Nucleus accumbens (tissue), 56 donors: ENCODE measurements at places on chromosomes 4 and X.

DNA sequence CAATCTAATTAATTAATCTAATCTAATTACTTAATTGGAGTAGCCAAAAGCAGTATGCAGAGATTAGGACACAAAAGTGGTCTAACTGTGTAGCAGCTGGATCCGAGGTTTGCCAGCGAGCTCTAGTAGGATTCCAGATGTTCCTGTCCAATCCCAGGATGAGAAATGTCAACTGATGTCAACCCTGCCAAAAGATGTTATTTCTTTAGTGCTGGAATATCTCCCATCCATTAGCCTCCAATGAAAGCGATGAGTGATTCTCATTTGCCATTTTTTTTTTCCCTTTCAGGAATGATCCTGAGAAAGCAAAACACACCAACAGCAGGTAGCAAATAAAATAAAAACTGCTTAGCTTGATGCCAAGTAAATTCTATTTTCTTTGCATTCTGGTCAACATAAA, 372.9 kb downstream of the STIM2 start:
- DNase-seq = no peak

DNA sequence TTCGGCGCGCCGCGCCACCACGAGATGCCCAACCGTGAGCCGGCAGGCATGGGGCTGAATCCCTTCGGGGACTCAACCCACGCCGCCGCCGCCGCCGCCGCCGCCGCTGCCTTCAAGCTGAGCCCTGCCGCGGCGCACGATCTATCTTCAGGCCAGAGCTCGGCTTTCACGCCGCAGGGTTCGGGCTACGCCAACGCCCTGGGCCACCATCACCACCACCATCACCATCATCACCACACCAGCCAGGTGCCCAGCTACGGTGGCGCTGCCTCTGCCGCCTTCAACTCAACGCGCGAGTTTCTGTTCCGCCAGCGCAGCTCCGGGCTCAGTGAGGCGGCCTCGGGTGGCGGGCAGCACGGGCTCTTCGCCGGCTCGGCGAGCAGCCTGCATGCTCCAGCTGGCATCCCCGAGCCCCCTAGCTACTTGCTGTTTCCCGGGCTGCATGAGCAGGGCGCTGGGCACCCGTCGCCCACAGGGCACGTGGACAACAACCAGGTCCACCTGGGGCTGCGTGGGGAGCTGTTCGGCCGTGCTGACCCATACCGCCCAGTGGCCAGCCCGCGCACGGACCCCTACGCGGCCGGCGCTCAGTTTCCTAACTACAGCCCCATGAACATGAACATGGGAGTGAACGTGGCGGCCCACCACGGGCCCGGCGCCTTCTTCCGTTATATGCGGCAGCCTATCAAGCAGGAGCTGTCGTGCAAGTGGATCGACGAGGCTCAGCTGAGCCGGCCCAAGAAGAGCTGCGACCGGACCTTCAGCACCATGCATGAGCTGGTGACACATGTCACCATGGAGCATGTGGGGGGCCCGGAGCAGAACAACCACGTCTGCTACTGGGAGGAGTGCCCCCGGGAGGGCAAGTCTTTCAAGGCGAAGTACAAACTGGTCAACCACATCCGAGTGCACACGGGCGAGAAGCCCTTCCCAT, 1.1 kb downstream of the ZIC3 start:
- DNase-seq = no peak

DNA sequence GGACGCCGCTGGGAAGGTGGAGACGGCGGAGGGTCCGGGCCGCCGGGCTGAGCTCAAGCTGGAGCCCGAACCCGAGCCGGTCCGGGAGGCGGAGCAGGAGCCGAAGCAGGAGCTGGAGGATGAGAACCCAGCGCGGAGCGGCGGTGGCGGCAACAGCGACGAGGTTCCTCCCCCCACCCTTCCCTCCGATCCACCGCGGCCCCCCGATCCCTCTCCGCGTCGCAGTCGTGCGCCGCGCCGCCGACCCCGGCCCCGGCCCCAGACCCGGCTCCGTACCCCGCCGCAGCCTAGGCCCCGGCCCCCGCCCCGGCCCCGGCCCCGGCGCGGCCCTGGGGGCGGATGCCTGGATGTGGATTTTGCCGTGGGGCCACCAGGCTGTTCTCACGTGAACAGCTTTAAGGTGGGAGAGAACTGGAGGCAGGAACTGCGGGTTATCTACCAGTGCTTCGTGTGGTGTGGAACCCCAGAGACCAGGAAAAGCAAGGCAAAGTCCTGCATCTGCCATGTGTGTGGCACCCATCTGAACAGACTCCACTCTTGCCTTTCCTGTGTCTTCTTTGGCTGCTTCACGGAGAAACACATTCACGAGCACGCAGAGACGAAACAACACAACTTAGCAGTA, 483 bp downstream of the USP27X start:
- no peak for DNase-seq

DNA sequence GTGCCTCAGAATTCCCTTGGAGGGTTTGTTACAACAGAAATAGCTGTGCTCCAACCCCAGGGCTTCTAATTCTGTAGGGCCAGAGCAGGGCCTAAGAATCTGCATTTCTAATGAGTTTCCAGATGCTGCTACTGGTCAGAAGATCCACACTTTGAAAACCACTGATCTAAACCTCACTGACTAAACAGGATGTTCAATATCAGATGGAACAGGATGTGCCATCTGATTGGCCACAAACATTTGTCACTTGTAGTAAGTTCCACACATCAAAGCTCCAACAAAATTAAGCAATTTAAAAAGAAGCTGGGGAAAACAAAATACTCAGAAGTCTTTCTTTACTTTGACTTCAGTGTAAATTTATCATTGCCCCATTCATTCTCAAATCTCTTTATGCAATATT, 14.3 kb downstream of the CASK start:
- no peak for DNase-seq

DNA sequence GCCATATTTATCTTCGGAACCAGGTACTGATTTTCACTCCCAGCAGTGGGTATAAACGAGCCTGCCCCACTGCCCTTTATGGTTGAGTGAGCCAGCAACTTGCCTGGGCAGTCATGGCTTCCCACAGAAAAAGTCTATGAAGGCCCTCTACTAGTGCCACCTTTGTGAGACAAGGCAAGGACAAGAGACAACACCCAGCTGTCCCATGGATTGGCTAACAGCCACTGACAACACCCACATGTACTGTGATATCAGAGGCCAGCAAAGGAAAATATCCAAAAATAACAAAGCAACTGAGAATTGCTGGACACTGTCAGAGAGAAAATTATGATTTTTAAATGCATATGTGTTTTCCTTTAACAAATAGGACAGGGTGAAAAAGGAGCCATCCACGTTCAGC, 248.4 kb upstream of the TTC29 start:
- no peak for DNase-seq

GRCh38 chrX:103550415-103551051, 31.2 kb upstream of the RAB40A start:
- no peak for DNase-seq

- DNase-seq = no peak
Measured at GRCh38 chrX:2267890-2268289, 232.9 kb downstream of the DHRSX start.

DNA sequence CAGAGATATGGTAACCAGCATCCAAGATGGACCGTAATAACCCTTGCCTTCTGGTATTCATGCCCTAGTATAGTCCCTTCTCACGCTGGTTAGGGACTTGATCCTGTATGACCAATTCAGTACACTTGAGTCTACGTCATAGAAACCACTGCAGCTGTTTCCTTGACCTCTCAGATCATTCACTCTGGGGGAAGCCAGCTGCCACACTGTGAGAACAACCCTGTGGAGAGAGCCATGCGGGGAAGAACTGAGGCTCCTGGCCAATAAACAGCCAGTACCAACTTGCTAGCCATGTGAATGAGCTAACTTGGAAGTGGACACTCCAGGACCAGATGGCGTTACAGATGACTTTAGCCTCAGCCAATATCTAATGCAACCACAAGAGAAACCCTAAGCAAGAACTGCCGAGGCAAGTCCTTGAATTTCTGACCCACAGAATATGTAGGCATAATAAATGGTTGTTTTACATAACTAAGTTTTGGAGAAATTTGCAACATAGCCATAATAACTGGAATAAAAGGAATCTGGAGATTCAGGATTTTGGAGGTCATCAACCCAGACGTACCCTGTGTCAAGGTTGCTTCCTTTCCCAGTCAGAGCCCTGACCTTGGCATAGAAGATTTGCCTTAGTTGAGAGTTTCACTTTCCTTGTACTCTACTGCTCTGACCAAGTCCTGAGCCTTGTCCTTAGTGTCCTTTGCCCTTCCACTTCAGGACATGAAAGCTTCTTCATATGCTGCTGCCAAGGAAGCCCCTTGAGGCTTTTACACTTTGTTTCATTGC, 87.3 kb upstream of the ZNF81 start:
- DNase-seq = no peak

DNA sequence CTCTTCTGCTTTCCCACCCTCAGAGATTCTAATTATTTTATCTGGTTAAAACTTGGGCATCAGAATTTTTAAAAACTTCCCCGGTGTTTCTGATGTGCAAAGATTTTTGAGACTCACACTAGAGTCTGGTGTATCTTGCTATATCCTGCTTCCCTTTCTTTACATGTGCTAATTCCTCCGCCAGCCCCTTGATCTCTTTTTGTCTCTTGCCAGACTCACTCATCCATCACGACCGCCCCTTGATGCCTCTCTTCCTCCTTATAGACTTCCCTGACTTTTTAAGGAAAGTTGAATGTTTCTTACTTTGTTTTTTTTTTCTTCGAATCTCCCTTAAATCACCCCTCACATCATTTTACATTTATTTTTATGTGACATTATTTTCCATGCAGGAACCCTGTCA, 274.9 kb upstream of the PITX2 start:
- DNase-seq = no peak

DNA sequence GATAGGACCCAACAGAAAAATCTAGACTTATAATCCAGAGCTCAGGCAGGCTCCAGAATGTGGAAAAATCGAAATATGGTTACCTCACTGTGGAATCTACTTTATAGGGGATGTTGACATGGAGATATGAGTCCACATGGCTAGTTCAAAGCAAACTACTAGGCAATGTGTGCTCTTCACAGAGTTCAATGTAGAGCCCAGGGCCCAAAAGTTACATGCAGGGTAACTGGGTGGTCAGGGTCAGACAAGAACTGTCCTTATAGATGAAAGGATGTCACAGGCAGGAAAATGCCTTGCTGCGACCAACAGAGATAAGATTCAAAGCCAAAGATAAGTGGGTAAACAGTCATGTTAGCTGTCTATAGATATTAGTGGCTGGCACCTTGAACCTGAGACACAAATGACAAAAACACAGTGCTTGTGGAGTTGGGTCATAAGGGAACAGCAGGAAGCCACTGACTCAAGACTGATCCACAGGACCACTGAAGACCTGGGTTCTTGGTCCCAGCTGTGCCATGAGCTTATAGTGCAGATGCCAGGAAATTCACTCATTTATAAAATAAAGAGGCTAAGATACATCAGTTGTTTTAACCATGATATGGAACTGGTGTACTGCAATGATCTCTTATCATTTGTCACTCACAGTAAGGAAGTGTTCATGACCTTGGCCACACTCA, 101.7 kb upstream of the MBNL3 start:
- DNase-seq = no peak

GRCh38 chr4:128866269-128866668, 56.8 kb downstream of the JADE1 start:
- no peak for DNase-seq

DNA sequence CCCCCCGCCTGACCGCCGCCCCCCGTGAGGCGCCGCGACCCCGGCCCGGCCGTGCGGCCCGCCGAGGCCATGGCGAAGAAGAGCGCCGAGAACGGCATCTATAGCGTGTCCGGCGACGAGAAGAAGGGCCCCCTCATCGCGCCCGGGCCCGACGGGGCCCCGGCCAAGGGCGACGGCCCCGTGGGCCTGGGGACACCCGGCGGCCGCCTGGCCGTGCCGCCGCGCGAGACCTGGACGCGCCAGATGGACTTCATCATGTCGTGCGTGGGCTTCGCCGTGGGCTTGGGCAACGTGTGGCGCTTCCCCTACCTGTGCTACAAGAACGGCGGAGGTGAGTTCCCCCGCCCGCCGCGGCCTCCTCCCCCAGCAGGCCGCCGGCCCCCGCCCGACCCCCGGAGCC, 780 bp downstream of the SLC6A8 start:
- no peak for DNase-seq

- no peak for DNase-seq
Measured at GRCh38 chr4:126727461-126727860, 905.3 kb upstream of the INTU start.

DNA sequence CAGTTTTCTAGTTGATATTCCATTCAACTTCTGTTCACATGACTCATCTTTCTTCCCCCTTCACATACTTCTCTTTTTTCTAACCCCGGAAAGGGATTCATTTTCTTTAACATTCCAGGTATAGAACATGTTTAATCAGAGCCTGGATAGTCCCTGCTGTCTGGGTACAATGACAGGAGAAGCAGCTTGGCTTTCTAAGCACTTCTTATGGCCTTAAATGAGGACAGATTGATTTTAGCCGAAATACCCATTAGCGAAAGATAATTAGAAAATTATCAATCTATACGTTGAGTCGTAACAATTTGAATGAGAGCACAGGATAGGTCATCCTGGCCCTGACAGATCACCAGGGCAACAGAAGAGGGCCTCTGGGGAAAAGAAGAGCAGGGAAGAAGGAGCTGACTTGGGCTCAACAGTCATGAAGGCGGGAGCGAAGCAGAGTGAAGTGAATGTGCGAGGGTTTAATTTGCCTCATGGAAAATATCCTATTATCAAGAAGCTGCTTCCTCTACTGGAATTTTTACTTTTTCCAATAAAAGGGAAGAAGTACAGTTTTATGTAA, 62.2 kb downstream of the PPP1R2C start:
- DNase-seq = no peak

DNA sequence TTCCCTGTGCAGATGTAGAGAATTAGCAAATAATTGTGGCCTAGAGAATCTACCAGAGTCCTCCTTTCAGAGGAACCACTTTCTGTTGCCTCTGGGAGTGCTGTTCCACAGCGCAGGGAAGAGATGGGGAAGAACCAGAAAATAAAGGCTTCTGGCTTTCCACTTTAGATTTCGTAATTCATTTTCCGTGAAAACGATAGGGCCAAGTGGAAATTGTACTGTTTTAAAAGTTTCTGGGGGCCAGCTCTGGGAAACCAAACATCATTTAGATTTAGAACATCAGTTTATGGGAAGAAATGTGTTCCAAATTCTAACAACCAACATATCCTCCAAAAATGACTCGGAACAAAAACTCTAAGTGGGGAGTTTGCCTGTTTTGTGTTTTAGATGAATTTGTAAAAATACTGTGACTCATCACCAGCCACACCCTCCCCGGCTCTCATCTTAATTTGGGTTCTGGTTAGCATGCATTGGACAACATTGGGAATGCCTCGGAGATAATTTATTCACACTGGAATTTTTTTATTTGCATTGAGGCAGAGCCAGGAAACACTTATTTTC, 65.2 kb upstream of the LNX1 start:
- DNase-seq = no peak
